ENCODE measurements at places on chromosomes 3 and 15.

DNA sequence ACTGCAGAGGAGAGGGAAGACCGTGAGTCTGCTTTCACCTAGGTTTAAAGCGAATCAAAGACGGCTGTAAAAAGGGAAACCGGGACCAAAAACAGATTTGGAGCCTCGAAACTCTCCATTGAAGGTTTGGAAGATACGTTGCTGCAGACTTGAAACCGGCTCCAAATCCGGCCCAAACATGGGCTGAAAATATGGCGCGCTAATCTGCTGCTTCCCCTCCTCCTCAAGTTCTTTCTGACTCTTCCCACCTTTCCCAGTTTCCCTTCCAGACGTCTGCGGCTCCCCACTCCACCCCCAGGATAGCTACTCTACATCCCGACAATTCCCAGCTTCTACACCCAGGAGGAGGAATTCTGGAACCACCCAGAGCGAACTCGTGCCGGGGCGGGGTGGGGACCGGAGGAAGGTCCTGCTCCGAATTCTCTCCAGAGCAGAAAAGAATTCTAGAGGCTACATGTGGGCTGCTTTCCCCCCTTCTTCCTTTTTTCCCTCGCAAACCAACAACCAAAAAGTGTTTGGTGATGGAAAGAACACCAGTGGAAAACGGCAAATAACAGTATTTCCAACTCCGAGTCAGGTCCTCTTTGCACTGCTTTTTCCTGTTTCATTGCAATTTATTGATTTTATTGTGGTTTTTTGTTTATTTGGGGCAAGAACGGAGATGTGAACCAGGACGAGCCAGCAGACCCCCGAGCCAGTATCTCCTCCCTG lies 8.5 kb downstream of the EOMES start:
- no peak for DNase-seq

- no peak for DNase-seq
Measured at GRCh38 chr3:146262371-146263110, 11.6 kb upstream of the PLSCR4 start.

- DNase-seq, result no peak
Measured at GRCh38 chr3:121735047-121735696, 14.4 kb downstream of the GOLGB1 start.

DNA sequence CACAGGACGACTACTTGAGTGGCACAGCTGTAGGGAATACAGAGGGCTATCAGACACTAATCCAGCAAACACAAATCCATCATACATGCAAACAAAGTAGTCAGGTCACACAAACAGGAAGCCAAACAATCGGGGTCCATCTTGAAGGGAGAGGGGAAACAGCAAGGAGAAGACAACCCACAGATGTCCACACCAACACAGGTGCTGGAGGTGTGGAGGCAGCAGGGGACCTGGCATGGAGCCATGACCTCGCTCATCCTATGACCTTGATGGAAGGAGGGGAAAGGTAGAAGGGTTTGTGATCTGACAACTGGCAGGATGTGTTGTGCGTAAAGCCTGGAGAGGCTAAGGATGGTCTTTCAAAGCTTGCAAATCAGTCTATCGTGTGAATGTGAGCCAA lies 39.9 kb upstream of the SKOR1 start:
- no peak for DNase-seq

- no peak for DNase-seq
Measured at GRCh38 chr3:179961703-179962078, 75.0 kb downstream of the PEX5L start.

GRCh38 chr15:74783072-74783807 lies 1.4 kb downstream of the CSK start:
- DNase-seq, result no peak

DNA sequence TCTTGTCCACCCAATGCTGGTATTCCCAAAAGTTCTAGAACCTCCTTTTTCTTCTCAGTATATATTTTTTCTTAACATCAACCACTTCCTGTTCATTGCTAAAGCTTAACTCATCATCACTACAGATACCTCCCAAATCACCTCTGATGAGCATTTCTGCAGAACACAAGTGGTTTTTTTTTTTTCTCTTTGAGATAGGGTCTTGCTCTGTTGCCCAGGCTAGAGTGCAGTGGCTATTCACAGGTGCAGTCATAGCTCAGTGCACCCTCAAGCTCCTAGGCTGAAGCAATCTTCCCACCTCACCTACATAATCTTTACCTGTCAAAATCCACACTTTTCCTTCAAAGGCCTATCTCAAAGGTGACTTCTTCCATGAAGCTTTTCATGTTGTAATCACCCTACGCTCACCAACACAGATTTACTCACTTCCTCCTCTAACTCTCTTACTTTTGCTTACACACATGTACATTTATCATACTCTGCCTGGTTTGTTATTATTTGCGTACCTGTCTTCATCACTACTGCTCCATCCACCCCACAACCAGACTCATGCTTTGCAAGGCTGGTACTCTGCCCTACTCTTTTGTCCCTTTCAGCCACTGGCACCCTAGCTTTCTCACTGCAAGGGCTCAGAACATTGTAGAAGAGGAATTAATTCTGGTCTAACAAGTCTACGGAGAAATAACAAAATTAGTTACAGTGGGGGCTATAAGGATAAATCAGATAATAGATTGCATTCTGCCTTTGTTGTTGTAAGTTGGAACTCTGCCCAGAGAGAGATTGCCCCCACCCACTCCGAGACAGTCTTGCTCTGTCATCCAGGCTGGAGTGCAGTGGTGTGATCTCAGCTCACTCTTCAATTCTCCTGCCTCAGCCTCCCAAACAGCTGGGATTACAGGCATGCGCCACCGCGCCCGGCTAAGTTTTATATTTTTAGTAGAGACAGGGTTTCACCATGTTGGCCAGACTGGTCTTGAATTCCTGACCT lies 27.5 kb downstream of the HERC1 start:
- no peak for DNase-seq

GRCh38 chr15:68598171-68599152 lies 19.7 kb downstream of the CORO2B start:
- DNase-seq, result no peak

DNA sequence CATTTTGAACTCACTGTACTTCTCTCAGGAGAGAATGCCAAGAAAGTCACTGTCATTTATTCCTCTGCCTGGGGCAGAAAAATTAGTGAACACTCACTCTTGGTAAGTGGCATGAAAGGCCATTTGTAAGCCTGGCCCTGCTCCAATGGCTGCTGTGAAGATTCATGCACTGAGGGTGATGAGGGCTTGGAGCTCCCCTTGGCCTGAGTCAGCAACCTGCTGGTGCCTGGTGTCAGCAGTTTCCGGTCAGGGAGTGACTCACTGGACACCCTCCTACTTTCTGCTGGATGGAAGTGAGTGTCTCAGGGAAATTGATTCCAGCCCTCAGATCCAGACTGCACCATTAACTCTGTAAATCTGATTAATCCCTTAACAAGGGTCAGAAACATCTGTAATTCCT lies 37.6 kb downstream of the TRA2B start:
- DNase-seq, result peak; percentile 68

- no peak for DNase-seq
Measured at GRCh38 chr3:176633511-176633910, 563.8 kb downstream of the TBL1XR1 start.
